Colonic mucosa (tissue), 4 donors: ENCODE measurements at places on chromosomes 7 and 10.

GRCh38 chr10:86632009-86632800 is 22.1 kb upstream of the OPN4 start:
- no peak for DNase-seq

- no peak for DNase-seq
Observed at GRCh38 chr7:41188163-41189130, 514.4 kb downstream of the INHBA start.

DNA sequence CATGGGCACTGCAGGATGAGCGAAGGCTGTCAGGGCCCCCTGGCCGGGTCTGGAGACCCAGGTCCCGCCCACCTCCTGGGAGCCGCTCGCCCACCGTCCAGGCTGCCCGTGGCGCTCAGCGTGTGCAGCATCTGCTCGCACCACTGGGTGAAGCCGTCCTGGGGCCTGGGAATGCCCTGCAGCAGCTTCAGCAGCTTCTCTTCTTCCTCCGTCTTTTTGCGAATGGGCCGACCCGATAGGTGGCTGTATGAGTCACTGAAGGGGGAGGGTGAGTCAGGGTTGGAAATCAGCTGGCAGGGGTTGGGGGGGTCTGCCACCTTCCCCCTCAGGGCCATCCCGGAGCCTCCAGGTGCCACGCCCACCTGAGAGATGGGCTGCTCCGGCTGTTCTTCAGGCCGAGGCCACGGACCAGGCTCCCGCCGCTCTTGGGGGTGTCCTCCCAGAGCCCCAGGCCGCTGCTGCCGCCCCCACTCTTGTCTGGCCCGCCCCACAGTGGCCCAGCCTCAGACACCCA is 8.7 kb downstream of the GNB2 start:
- no peak for DNase-seq

GRCh38 chr7:932651-932975 is 21.9 kb downstream of the ADAP1 start:
- DNase-seq = no peak

DNA sequence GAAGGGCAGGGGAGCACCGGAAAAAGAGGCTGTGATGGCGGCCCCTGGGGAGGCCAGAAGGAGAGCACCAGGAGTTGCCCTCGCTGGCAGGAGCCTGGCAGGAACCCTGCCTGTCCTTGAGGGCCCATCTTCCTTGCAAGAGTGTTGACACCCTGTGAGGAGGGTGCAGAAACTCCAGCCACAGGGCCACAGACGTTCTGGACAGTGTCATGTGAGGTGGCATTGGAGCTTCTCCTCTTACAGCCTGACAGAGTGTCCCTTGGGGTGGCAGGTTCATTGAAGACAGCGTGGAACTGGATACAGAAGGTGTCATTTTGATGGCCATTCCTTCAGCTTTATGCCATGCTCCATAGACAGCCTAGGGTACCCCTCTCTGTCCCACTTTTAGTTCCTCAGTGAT is 54.2 kb downstream of the RBM20 start:
- no peak for DNase-seq

- DNase-seq = no peak
Observed at GRCh38 chr7:69625798-69626197, 27.5 kb downstream of the AUTS2 start.

GRCh38 chr7:94040254-94040653 is 36.1 kb upstream of the BET1 start:
- DNase-seq = no peak

DNA sequence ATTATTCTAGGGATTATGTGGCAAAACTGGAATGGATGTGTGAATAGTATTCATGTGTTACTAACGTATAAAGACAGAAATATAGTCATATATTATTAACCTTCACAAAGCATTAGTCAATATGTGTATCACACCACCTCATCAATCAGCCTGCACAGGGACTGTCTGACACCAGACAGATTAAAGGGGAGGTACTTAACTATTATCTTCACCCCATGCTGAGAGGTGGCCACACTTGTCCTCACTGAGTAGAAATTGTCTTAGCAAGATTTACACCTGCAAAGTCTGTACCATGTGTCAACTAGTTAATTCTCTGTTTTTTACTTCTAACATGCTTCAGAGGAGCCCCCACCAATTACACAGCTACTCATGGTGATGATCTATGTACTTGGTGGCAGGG is 146.3 kb upstream of the LRGUK start:
- no peak for DNase-seq

GRCh38 chr7:141157138-141157765 is 83.4 kb downstream of the TMEM178B start:
- DNase-seq = no peak

DNA sequence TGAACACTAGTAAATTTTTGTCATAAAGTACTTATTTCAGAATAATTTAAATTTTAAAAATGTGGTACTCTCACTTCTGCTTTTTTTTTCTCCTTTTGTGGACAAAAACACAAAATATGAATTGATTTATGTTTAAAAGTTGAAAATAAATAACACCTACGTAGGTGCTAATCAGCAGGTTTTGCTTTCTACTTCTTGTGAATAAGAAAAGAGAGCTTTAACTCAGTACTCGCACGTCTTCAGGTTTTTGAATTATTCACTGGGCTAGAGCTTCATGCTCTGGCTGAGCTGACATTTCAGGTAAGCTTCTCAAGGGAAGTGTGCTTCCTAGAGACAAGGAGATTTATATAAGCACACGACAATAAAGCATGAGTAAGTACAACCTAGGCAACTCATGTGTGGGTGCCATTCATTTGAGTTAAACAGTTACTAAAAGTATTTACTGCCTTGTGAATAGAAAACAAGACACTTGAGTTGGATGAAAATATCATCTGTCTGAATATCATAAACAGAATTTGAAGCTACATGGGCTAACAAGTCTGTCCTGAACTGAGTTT is 190.0 kb upstream of the POT1 start:
- no peak for DNase-seq

DNA sequence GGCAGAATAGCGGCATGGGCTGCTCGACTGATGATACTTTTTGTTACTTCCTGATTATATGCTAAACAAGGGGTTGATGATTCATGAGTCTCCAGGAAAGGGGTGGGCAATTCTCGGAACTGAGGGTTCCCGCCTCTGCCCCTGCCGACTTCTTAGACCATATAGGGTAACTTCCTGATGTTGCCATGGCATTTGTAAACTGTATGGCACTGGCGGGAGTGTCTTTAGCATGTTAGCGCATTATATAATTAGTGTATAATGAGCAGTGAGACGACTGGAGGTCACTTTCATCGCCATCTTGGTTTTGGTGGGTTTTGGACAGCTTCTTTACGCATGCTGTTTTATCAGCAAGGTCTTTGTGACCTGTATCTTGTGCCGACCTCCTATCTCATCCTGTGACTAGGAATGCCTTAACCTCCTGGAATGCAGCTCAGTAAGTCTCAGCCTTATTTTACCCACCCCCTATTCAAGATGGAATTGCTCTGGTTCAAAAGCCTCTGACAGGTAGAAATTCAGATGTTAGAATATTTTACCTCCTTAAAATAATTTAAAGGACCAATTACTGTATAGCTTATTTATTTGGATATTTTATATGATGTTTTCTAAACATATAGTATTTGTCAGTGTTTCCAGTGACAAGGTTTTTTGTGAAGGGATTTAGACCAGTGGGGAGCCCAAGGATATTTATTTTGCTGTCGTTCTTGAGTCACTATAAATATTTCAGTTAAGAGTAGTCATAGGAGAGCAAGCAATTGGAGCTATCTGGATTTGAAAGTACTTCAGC is 90.1 kb upstream of the PIK3CG start:
- no peak for DNase-seq

DNA sequence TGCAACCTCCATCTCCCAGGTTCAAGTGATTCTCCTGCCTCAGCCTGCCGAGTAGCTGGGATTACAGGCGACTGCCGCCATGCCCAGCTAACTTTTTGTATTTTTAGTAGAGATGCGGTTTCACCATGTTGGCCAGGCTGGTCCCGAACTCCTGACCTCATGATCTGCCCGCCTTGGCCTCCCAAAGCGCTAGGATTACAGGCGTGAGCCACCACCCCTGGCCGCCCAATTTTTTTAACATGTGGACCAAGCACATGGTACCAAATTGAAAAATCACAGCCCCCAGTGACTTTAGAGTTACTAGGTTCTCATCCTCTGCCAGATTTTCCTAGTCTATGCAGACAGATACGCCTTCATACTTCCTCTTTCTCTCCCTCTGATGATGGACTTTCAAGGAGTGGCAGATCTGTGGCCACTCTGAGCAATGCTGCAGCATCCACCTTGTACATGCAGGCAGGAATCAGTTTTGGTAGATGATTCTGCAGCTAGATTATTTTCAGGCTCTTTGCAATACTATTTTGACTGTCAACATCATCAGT is 34.0 kb upstream of the EZH2 start:
- no peak for DNase-seq

DNA sequence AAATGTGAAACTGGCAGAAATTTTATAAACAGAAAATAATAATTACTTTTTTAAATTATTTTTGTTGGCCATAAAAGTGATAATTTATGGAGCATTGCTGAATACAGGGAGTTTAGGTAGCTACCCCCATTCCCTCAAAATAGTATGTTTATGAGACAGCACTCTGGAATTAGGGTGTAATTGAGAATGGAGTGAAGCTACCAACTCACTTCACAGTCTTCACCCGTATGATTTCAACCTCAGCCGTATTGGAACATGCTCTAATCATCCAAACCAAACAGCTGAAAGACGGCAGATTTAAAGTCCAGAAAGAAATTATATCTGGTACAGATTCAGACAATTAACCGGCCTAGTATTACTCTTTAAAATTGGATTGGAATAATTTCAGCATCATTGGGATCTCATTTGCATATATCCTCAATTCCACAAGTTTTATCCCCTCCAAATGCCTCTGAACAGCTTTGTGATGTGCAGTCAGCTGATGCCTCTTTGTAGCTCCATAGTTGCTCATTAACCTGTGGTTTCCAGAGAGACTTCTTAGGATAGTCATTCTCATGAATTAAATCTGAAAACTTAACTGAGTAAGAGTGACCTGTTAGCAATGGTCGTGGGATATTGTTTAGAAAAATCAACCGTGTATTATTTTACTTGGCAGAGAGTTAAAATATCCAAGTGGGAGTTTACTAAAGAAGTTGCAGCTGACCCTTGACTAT is 59.1 kb upstream of the GJD4 start:
- DNase-seq = no peak

GRCh38 chr10:22308390-22308789 is 7.8 kb upstream of the COMMD3 start:
- DNase-seq = no peak

DNA sequence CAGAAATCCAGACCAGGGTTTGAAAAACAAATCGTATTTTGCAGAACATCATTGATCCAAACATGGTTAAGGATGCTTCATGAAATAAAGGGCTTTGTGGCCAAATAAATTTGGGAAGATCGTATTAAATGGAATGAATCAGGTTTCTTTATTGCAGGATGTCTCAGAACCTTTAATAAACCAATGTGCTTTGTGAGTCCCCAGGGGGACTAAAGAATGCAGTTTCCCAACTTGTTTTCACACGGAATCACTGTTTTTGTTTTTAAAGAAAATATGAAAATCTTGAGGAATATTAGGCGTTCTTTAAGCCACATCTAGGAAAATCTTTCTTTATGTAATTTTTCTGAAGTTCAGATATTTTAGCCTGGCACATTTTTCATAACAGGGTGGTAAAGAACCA is 16.8 kb upstream of the CCDC172 start:
- DNase-seq = no peak

DNA sequence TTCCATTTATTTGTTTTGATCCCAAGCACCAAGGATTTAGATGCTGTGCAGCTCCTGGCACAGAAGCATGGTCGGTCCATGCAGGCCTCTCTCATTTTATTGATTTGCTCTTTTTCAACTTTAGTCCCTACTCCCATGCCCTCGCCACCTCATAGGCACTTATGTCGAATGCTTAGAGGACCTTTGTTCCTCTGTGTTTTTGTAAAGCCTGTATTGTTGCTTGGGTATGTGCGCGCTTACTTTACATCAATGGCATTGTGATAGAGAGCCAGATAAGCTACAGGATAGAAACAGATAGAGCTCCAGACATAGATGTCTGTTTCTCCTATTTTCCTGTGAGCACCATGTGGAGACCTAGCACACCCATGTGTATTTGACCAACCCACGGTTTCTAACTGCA is 225.0 kb downstream of the PAXIP1 start:
- DNase-seq = no peak

- no peak for DNase-seq
Observed at GRCh38 chr7:88299126-88299525, 7.6 kb downstream of the STEAP4 start.

DNA sequence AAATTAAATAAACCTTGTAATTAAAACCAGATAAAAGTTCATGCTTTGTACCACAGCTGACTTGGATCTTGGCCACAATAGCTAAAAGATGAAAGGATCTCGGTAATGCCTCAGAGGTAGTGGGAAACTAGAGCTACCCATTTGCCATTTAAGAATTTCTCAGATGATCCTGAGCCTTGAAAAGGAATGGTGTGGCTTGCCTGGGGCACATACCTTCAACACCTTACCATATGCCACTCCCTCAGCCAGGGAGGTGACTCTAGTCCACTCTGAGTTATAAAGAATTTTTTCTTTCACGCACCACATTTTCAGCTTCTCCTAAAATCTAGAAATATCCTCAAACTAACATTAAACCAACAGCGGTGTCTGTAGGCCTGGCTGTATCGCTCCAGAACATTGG is 516.3 kb upstream of the TEX47 start:
- DNase-seq = no peak

DNA sequence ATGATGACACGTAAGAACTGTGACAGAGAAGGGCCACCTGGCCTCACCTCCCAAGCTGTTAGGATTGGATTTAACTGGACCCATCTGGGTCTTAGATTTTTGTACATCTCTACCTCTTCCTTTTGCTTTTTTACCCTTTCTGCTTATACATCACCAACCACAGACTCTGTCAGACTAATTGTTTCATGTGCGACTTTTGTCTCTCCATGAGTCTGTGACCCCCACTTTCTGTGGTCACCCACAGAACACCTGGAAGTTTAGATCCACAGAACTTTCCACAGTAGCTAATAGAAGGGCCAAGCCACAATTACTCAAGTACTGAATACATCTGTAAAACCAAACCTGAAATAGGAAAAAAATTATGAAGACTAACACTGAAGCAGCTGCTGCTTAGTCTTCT is 23.1 kb downstream of the SEC31B start:
- no peak for DNase-seq

GRCh38 chr10:114634609-114634979 is 23.5 kb downstream of the ABLIM1 start:
- DNase-seq = no peak

DNA sequence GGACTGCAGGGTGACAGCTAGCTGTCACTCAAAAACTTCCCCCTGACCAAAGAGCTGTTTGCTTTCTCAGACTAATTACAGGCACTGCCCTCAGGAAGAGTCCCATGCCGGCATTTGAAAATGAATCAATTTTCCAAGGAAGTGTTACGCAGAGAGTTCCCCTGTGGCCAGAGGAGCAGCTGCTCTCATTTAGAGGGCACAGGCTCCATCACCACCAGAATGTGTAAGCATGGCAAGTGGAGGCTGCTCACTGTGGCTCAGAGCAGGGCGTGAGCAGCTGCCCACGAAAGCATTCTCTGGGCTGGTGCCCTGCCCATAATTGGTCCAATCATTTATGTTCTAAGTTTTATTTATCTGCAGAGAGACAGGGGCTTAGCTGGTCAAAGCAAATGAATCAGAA is 202.2 kb downstream of the RAMP3 start:
- no peak for DNase-seq
